Right ventricle myocardium inferior (tissue), 1 donor: ENCODE measurements at places on chromosomes 16 and 17. TPM values are rescaled to one million over a fixed set of nuclear protein-coding genes. Genes with fewer than 3 reads are reported as not detected.

- no peak for DNase-seq
Observed at GRCh38 chr17:4913994-4914393, 11.1 kb upstream of the CHRNE start.

GRCh38 chr16:48300391-48300856 is 53.1 kb upstream of the ABCC11 start:
- DNase-seq, result no peak

DNA sequence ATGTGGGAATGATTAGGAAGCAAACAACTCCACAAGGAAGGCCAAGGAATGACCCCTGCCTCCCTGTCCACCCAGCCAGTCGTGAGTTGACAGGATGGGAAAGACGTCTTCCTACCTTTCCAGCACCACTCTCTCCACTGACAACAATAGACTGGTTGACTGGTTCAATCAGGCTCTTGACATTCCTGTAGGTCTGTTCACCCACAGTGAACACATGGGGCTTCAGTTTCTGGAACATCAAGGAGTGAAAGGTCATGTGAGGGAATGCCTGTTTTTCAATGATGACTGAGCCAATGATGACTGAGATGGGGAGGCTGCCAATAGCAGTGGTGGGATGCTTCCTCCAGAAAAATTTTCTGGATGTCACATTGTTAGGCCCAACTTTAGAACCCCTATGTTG is 9.6 kb downstream of the MYO19 start:
- DNase-seq, result no peak

The MPV17L gene
- 5.2 TPM for total RNA-seq

GRCh38 chr16:17392127-17392856 is 78.5 kb downstream of the XYLT1 start:
- no peak for DNase-seq

- DNase-seq, result no peak
Observed at GRCh38 chr17:27461192-27461859, 5.1 kb downstream of the KSR1 start.

DNA sequence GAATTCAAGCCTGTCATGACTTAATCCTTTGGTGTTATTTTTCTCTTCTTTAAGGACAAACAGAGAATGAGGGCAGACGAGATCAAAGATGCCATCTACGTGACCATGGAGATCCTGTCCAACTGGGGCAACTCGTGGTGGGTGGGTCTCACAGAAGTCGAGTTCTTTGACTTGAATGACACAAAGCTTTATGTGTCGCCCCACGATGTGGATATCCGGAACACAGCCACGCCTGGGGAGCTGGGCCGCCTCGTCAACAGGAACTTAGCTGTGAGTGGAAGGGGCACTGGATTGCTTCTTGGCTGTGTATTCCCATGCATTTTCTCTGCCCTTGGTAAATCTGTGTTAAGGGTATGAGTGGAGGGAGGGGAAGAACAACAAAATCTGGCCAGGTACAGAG is 158.7 kb downstream of the KATNIP start:
- DNase-seq, result no peak

GRCh38 chr16:70470927-70471341 is 16.5 kb downstream of the FCSK start:
- DNase-seq, result no peak

- DNase-seq, result no peak
Observed at GRCh38 chr16:57422026-57422944, 17.7 kb downstream of the CCL17 start.

DNA sequence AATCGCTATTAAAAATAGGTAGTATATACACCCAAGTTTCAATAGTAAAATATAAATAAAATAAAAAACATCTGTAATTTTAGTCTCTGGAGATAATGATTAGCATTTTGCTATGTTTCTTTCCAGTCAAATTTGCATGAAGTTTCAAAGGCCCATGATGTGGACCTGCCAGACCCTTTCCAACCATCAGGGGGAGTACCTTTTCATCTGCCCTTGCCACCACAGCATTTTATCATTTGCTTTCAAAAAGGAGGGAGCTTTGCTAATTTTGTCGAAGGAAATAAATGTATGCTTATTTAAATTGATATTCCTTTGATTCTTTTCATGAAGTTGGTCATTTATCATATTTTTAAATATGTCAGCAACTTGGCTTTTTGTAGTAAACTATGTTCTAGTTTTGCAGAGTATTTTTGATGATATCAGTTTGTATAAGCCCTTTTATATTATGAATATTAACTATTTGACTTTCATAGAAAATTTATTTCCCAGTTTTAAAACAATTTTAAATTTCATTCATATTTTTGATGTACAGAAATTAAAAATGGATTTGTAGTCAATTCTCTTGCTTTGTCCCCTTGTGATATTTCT is 115.2 kb upstream of the NETO2 start:
- DNase-seq, result no peak

- no peak for DNase-seq
Observed at GRCh38 chr17:52064791-52065211, 93.7 kb downstream of the CA10 start.

GRCh38 chr17:63178530-63178929 is 212.5 kb downstream of the TANC2 start:
- no peak for DNase-seq

DNA sequence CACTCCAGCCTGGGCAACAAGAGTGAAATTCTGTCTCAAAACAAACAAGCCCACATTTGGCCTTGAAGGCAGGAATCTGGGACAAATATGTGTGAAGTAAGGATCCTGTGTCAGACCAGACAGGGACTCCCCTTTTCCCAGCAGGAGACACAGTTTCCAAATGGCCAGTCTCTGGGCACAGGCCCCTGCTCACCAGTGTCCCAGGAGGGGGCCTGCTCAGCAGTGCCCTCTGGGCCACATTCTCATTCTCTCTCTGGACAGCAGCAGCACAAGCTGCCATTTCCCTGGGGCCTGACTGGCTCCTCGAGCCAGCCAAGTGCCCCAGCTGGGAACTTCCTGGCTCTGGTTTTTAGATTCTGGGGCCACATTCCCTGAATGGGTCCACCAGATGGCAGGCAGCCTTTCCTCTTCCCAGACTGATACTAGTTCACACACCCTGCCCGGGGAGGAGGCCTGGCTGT is 11.7 kb upstream of the MNT start:
- no peak for DNase-seq

GRCh38 chr17:57862694-57863667 is 13.1 kb upstream of the MRPS23 start:
- DNase-seq, result no peak

DNA sequence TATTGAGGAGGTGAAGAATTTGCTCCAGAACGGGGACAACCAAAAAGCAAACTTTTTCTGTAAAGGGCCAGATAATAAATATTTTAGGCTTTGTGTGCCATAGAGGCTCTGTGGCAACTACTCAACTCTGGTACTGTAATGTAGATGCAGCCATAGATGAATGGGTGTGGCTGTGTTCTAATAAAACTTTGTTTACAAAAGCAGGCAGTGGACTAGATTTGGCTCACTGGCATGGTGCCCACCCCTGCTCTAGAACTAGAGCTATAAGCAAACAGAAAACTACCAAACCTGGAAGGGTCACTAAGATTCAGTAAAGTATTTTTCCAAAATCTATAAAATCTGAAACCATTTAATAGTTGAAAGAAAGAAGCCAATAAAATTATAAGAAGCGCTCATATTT is 24.6 kb upstream of the SMURF2 start:
- DNase-seq, result no peak

The CCL7 gene
- total RNA-seq, result not detected

The SLFN11 gene
- total RNA-seq, result 18.1 TPM

DNA sequence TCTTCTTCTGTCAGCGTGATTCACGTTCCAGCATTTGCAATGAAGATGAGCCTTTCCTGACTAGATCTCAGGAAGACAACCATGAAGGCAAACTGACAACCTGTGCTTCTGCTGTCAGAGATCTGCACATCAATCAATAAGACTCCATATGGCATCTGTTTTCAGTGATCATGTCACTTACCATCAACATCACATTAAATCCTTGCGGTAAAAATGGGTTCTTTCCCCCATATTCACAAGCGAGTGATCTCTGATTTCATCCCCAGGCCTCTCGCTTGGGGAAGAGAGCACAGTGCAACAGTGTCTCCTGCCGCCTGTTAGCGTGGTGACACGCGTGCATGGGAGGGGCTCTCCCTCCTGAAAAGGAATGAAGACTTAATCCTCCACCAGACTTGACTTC is 11.1 kb downstream of the NACA2 start:
- DNase-seq, result no peak

DNA sequence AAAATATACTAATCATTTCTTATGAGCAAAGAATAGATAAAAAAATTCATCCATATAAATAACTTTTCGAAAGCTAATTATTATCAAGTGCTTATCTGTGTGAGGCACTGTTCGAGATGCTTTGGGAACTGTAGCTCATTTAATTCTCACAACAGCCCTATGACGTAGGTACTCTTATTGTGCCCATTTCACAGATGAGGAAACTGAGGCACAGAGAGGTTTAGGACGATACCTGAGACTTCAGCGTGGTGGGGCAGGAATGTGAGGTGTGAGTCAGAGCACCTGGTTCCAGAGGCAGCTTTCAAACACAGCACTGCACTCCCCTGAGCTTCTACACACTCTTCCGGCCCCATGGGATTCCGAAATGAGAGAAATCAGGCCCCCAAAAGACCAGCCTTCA is 185.8 kb upstream of the HSBP1 start:
- no peak for DNase-seq

DNA sequence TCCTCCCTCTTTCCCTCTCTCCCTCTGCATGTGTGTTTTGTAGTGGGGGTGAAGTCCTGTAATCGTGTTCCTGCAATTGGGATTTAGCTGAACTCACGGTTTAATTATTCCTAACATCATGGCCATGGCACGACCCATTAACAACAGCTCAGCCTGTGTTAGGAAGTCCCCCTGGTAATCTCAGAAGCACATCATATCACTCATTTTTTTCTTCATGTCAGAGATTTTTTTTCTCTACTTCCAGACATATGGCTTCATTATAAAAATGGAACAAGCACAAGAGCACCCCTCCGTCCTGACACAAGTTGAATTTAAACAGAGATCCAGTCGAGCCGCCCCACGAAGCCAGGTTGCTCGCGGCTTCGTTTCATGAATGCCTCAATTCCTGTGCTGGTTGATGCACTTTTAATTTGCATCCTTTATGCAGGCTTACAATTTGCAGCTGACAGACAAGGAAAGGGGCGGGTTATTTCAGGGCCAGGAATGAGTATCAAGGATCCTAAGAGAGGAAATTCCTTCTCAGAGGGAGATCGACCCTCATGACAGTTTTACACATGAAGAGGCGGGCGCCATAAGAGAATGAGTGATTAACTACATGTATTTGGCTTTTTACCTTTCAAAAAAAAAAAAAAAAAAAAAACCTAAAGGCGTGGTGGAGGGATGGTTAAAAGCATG is 192.9 kb downstream of the MAF start:
- no peak for DNase-seq
